ENCODE measurements at places on chromosomes 5 and 9.
A peak's percentile ranks its signal among the peaks of the same experiment; 100 is the strongest.

DNA sequence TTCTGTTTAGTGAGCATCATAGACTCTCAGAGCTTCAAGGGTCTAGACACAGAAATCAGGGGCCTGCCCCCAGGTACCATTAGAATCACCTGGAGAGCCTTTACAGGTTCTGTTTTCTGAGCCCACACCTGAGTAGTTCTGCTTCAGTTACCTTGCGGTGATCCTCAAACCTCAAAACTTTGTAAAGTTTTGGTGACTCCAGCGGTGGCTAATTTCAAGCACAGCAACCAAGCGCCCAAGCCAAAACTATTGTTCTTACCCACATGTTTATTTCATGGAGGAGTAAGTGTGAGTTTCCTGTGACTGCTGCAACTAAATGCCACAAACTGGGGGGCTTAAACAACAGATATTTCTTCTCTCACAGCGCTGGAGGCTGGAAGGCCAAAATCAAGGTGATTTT is 108.9 kb downstream of the FOXD1 start:
- no peak for DNase-seq

- DNase-seq, result no peak
Observed at GRCh38 chr9:89845862-89846261, 241.1 kb downstream of the GADD45G start.

DNA sequence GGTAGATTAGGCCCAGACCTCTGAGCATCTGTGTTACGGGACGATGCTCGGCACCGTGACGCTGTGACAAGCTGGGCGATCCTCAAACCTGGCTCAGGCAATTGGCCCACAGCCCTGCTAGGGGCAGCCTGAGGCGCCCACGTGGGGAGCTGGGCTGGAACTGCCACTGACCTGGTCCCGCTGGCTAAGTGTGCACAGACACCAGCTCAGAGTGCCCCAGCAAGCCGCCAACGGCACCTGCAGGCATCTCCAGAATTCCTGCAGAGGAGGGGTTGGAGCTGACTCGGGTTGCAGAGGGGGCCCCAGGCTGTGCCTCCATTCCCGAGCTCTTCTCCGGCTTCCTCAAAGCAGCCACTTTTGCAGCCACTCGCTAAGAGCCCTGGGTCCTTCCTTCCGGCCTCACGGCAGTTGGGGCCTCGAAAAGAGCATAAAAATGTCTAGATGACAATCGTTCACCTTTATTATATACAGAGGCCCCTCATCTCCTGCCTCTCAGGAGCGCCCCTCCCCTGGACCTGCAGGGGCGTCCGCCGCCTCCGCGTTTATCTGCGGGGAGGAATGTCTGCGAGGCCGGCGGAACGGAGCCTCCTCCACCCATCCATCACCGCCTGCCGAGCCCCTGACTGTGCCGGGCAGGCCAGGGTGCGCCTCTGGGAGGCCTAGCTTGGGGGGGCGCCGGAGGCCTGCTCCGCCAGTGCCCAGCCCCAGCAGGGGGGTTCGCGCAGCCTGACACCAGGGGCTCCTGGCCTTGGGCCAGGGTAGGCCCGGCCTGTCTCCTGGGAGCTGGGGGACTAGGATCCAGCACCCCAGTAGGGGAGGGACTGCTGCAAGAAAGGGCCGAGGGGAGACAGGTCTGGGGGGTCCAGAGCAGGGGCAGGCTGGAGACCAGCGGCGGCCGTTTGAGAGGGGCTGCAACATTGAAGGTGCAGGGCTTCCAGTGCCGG is 144.9 kb downstream of the BARX1 start:
- DNase-seq, result peak; percentile 4

DNA sequence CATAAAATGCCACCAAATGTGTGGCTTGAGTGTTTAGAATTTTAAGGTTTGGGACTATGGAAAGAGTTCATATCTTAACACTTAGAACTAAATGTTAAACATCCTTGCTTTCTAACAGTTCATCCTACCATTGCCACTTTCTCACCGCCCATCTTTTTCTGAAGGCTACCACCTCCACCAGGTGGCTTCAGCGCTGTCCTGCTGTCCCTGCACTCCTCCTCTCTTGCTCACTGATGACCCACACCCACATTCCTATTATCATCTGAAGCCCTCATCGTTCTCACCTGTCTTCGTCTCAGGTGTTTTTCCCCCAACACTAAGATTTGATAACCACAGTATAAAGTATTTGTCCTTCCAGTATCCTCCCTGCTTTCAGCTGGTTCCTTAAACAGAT is 7.4 kb downstream of the MEGF10 start:
- DNase-seq, result no peak

- DNase-seq, result no peak
Observed at GRCh38 chr5:53403758-53404157, 76.7 kb upstream of the FST start.

DNA sequence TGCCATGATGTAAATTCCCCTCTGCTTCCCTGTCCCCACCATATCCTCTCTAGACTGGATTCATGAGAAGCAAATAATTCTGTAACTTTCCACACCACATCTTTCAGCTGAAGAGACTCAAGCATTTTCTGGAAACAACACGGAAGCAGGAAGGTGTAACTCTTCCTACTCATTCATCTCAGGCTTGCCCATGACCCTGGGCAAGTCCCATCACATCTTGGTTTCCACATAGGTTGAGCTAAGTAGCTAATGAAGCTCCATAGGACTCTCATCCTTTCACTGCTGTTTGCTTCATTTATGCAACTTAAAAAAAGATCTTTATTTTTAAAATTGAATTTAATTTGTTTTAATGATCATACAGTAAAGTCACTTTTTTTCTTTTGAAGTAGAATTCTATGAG is 32.7 kb upstream of the STARD4 start:
- no peak for DNase-seq

DNA sequence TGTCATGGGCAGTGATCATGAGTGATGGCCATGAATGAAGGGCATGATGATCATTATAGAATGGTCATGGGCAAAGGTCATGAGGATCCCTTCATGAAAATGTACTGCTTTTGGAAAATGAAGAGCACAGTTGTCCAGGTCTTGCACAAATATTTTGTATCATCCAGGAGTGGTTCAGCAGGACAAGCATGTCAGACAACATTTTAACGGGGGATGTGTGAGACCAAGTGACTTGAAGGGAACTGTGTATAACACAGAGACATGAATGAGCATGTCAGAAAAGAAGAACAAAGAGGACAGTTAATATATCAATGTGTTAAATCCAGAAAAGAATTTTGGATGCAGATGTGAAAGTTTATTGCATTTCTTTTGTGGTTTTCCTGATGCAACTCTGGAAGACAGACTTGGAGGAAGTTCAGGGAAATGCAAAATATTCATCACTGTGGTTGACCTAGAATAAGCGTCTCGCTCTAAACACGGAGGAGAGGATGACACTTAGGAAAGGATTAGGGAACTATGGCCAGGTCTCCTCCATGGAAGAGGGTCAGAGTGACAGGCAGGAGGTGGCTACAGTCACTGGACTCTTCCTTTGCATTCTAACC is 116.1 kb upstream of the IRX4 start:
- no peak for DNase-seq

DNA sequence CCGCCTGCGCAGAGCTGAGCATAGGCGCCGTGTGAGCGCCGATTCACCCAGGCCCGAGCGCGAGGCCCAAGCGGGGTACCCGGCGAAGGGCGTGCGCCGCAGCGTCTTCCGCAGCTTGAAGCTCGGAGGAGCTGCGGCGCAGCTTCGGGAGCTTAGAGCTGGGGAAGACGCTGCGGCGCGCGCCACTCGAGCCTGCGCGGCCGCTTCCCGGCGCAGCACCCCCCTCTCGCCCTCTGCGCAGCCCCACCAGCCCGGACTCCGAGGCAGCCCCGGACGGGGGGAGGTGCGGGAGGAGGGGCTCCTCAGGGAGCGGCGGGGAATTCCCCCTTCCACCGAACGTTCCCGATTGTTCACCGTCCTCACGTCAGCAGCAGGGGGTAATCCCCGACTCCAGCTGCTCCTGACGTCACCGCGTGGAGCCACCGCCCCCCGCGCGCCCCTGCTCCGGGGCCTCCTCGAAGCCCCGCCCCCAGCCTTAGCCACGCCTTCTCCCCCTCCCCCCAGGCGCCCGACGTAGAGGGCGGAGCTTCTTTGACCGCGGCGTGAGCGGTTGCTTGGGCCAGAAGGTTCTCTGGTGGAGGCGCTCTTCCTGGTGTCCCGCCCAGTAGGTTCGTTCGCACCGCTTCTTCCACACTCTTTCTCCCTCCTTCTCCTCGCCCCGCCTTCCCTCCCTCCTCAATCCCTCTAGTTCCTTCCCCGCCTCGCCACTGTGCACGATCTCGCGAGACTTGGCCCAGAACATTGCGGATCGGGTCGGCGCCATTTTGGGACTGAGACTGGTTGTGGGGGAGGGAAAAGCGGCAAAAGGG is at the start of gene GPBP1:
TSS of gene GPBP1 (plus strand) at position 741 of the 809 bp plus-strand sequence. CDS start 40,072 bp downstream, outside the sequence.
- DNase-seq, result peak; percentile 97

DNA sequence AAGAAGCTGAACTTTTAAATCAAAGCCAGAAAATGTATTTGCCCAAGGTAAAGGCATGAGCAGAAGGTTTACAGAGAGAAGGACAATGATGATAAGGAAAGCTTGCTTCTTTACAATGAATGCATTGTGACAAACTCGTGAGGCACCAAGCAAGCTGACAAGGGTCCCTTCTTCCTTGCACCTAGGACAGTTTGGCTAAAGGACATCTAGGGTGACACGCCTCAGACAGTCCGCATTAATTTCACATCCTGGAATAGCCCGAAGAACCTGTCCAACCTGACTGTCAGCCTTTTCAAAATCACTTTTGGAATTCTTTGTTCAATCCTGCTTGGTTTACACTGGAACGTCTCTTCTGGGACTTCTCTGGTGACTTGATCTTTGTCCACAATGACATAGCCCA is 146.4 kb upstream of the MAP3K1 start:
- DNase-seq, result no peak

- no peak for DNase-seq
Observed at GRCh38 chr9:104872656-104873488, 55.1 kb downstream of the ABCA1 start.

DNA sequence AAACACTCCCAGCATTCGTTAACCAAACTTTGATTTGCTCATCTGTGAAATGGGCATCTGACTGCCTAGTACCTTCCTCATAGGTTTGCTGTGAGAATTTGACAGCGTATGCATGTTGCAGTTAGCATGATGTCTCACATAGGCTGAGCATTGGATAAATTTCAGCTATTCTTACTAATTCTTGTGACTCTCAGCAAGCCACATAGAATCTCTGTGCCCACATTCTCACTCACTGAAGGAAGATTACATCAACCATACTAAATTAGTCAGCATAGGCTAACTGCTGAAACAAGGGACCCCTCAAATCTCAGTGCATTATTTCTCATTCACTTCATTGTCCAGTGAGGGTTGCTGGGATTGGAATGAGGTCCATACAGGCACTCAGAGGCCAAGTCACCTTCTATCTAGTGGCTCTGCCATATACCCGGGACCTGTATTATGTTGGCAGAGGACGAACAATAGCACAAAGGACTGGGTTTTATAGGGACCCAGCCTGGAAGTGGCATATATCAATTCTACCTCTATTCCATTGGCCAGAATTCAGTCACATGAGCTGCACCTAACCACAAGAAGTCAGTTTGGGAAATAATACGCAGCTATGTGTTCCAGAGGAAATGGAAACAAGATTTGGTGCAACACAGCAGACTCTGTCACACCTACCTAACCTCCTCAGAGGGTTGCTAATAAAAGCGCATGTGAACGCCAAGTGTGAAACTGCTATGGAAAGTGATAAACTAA is 4.2 kb upstream of the PTGER4 start:
- no peak for DNase-seq

DNA sequence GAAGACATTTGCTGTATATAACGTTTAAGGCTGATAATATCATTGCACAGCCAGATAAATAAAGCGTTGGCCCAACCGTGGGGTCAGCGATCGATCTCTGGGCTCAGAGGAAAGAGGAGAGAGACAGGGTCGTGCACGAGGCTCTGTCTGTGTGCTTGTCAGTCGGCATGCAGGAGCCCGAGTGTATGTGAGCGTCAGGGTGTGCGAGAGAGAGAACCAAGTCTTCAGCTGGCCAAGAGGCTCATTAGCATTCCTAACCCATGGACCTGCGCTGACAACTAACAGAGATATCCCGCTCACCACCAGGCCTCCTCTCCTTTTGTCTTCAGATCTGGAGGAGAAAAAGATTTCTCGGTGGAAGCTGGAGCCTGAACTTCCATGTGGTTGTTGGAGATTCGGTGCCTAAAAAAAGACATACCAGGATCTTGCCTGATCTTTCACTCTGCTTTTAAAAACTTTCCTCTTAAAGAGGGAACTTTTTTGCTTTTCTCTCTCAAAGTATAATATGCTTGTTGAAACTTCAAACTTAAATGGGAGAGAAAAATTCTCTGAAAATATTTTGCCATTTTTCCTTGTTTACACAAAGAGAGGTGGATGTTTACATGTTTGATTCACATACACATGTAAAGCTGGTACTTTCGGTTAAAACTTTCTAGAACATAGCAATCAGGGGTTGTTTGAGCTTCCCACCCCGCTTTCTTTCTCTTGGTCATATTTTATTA is 16.5 kb downstream of the NR2F1 start:
- peak; percentile 88 for DNase-seq

GRCh38 chr9:132577119-132577518 is 5.3 kb upstream of the BARHL1 start:
- no peak for DNase-seq

- no peak for DNase-seq
Observed at GRCh38 chr9:77989909-77990308, 41.7 kb downstream of the GNAQ start.

DNA sequence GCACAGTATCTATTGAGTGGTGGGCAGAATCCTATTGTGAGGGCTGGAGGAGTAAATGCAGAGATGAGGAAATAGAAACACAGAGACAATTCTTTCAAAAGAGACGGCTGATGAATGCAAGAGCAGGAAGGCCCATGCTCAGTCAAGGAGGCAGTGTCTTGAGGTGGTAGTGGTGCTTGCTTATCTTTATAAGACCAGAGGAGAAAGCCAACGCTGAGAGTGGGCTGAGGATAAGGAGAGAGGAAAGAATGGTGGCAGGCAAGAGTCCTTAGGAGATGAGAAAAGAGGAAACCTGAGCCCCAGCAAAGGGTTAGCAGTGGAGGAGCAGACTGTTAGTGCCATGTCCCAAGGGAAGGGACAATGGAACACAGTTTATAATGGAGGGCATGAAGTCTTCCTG is 86.0 kb downstream of the SNCAIP start:
- DNase-seq, result no peak

- DNase-seq, result no peak
Observed at GRCh38 chr9:123652416-123652815, 277.5 kb downstream of the DENND1A start.

GRCh38 chr5:149808264-149808982 is 78.3 kb downstream of the PPARGC1B start:
- DNase-seq, result no peak

GRCh38 chr5:130550562-130550928 is 614.5 kb downstream of the HINT1 start:
- DNase-seq, result no peak

- DNase-seq, result no peak
Observed at GRCh38 chr5:79853676-79854418, 137.2 kb downstream of the MTX3 start.

GRCh38 chr9:33136721-33137670 is 30.1 kb downstream of the B4GALT1 start:
- no peak for DNase-seq

Measured in retina (tissue), 1 donor.